ENCODE measurements at places on chromosomes 13 and 19. TPM values are rescaled to one million over a fixed set of nuclear protein-coding genes. Genes with fewer than 3 reads are reported as not detected.

- no peaks in the 10 kb centered on the region for H3K36me3 ChIP-seq
- no peak overlapping the region for H3K27ac ChIP-seq
- no peaks in the 10 kb centered on the region for H3K27me3 ChIP-seq
- peaks cover 5% of the 10 kb centered on the region for H3K4me1 ChIP-seq
Observed at GRCh38 chr19:56319991-56320390, 5.4 kb upstream of the ZSCAN5A start.

The ZNF548 gene
- total RNA-seq = 10.5 TPM

DNA sequence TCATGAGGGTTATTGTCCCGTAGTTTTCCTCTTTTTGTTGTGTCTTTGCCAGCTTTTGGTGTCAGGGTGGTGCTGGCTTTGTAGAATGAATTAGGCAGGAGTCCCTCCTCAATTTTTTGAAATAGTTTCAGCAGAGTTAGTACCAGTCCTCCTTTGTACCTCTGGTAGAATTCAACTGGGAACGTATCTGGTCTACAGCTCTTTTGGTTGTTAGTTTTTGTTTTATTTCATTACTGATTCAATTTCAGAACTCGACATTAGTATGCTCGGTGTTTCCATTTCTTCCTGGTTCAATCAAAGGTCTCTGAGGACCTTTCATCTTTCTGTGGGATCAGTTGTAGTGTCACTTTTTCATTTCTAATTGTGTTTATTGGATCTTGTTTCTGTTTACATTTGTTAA is 1237.0 kb upstream of the PCDH9 start:
- no peak for DNase-seq
- H3K4me1 ChIP-seq = no peaks in the 10 kb centered on the region
- H3K4me3 ChIP-seq = no peak overlapping the region
- no peaks in the 10 kb centered on the region for H3K36me3 ChIP-seq
- no peak overlapping the region for H3K27ac ChIP-seq
- H3K27me3 ChIP-seq = no peaks in the 10 kb centered on the region

The ESD gene
- 139 TPM for total RNA-seq

- peaks cover 56% of the 10 kb centered on the region for H3K36me3 ChIP-seq
- H3K27ac ChIP-seq = no peak overlapping the region
- peaks cover under 1% of the 10 kb centered on the region for H3K4me1 ChIP-seq
- no peak for DNase-seq
Observed at GRCh38 chr19:17209126-17210036, 5.8 kb upstream of the USE1 start.

The C19orf33 gene
- 4.7 TPM for total RNA-seq

The PRSS57 gene
- total RNA-seq = not detected

GRCh38 chr13:98691360-98691759 is 61.1 kb downstream of the SLC15A1 start:
- H3K27ac ChIP-seq = no peak overlapping the region
- H3K36me3 ChIP-seq = no peaks in the 10 kb centered on the region
- no peak for DNase-seq
- H3K4me1 ChIP-seq = no peaks in the 10 kb centered on the region

The TMEM238 gene
- 4.4 TPM for total RNA-seq

GRCh38 chr13:67226696-67227095 is 3.4 kb downstream of the PCDH9 start:
- no peak overlapping the region for H3K4me3 ChIP-seq
- H3K27me3 ChIP-seq = peaks cover 15% of the 10 kb centered on the region
- H3K27ac ChIP-seq = no peak overlapping the region
- H3K4me1 ChIP-seq = peaks cover 10% of the 10 kb centered on the region

DNA sequence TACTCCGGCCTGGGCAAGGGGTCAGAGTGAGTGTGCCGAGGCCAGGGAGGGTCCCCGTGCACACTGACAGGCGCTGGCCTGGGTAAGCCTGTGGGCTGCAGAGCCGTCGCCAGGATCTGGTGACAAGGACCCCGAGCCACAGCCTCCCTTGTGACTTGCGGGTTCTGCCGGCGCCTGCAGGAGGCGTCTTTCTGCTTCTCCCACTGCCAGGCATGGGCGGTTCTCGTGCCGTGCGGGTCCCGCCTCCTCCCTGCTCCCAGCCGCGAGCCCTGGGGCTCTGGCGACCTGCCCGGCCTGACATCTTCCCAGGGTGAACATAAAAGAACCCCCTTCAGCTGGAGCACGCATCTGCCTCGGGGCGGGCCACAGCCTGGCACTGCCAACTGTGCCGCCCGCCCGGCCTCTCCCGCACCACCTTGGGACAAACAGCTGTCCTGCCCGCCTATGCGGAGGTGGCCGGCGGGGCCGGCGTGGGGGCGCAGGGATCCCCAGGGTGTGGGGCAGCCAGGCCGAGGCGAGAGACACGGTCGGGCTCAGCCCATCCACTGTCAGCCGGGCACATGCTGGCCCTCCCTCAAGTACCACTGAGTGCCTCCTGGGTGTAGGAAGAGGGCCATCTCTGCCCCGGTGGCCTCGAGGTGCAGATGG is 1.5 kb upstream of the HCN2 start:
- peaks cover 3% of the 10 kb centered on the region for H3K36me3 ChIP-seq
- no peak overlapping the region for H3K4me3 ChIP-seq
- no peak overlapping the region for H3K27ac ChIP-seq
- H3K4me1 ChIP-seq = peaks cover 43% of the 10 kb centered on the region
- DNase-seq = peak; percentile 90

The FGF21 gene
- total RNA-seq = not detected

The AZU1 gene
- total RNA-seq = 0.52 TPM
